GM20000 (cell line): ENCODE measurements at places on chromosomes 1 and 21.

GRCh38 chr1:234684856-234685255, 74.9 kb upstream of the IRF2BP2 start:
- DNase-seq = no peak

GRCh38 chr1:155131856-155132255, 3.8 kb upstream of the SLC50A1 start:
- no peak for DNase-seq

DNA sequence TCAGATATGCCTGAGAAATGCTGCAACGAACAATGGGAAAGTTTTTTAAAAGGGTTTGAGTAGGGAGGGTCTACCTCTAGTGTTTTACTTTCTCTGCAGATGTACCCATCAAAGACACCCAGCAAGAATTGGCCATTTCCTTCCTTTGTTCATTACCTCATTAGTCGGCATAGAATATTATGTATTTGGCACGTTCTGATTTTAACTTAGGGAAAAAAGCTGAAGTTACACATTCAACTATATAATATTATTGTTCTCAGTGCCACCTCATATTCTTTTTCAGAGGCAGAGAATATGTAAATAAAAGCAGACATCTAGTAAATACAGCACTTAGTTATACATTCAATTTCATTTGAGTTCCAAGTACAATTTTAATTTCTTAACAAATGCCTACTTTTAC, 83.7 kb upstream of the PPP2R5A start:
- no peak for DNase-seq

DNA sequence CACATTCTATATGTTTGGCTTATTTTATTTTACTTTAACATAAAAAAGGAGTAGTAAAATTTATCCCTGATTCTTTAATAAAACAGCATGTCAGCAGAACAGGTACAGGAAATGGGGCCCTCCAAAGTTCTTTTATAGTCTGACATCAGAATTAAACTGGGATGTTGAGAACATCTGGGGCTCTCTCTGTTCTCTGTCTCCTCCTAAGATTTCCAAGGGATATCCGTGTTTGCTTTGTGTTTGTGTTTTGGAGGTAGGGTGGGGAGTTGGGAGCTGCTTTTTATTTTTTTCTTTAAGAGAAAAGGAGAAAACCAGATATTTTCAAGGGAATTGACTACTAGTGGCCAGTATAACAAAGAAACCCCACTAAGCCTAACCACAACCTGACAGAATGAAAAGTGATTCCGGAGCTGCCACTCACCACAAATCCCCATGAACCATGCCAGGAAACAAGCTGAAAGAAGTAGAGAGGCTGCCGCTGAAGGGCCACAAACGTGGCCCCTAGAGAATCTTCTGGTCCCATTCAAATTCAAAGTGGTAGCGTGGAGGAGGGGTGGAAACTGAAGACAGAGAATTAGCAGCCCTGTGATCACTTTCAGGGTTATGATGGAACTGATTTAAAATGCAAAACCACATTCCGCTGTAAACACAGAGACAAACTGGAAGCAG, 369.6 kb upstream of the ADGRL2 start:
- no peak for DNase-seq

GRCh38 chr1:186865857-186866256, 37.1 kb downstream of the PLA2G4A start:
- no peak for DNase-seq

GRCh38 chr21:27578741-27579265, 611.9 kb upstream of the ADAMTS5 start:
- DNase-seq = no peak

DNA sequence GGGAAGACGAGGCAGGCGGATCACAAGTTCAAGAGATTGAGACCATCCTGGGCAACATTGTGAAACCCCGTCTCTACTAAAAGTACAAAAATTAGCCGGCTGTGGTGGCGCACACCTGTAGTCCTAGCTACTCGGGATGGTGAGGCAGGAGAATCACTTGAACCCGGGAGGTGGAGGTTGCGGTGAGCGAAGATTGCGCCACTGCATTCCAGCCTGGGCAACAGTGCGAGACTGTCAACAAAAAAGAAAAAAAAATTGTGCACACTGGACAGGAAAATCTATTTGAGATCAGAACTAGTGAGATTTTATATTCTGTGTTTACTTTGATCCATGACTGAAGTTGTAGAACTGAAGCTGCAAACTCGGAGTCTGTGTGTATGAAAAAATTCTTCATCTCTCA, 40.2 kb downstream of the SNRPE start:
- no peak for DNase-seq

GRCh38 chr1:97114842-97115241, 393.3 kb downstream of the PTBP2 start:
- no peak for DNase-seq

DNA sequence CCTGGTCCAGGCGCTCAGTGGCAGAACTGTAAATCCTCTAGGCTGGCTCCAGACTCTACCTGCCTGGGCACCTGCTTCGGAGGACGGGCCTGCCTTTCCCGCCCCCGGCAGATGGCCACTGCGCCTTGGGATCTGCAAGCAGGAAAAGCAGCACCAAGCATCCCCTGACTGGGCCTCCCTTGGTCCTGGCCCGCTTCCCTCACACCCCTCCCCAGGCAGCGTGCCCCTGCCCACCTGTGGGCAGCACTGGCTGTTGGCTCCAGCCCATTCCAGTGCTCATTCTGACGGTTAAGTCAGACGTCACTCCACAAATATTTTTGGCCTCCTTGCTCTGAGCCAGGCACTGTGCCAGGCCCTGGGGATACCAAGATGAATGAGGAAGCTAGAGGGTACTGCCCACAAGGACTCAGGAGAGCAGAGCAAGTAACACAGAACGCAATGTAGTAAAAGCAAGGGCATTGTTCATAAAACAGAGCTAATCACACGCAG, 22.0 kb upstream of the BLACAT1 start:
- no peak for DNase-seq
